ENCODE measurements at places on chromosomes 11 and 22.

DNA sequence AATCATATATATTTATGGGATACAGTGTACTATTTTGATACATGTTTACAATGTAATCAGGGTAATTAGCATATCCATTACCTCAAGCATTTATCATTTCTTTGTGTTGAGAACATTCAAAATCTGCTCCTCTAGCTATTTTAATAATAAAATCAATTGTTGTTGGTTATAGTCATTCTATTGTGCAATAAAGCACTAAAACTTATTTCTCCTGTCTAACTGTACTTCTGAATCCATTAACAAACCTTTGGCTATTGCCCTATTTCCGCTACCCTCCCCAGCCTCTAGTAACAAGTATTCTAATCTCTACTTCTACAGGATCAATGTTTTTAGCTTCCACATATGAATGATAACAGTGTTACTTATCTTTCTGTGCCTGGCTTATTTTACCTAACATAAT, 15.3 kb upstream of the USP2 start:
- no peak for DNase-seq

- no peak for DNase-seq
Observed at GRCh38 chr22:50313600-50313999, 6.2 kb upstream of the PLXNB2 start.

- DNase-seq: no peak
Observed at GRCh38 chr11:64882243-64882642, 3.8 kb upstream of the EHD1 start.

DNA sequence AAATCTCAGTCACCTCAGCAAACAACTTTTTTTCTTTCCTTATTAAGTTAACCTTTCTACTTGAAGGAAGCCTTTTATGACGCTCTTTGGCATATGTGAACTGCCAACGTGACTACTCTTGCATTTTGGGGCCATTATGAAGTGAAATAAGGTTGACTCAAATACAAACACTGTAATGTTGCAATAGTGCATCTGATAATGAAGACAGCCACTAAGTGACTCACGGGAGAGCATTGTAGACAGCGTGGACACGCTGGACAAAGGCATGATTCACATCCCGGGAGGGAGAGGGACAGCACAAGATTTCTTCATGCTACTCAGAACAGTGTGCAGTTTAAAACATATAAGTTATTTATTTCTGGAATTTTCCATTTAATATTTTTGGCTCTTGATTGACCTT, 560.8 kb downstream of the ETS1 start:
- no peak for DNase-seq

DNA sequence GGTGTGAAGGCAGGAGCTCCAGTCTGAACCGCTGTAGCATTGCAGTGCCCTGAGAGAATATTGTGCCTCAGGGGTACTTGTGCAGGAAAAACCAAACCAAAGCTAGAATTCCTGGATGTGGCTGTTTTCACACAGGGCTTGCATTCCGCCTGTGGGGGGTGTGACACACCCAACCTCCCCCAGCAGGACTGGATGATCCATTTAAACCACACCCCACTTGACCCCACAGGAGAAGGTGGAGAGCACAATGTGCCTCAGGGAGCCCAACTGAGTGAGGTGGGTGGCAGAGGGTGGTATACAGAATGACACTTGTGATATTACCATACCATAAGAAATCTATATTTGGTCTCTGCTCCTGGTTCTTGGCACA, 66.9 kb upstream of the SLC22A12 start:
- DNase-seq: no peak

DNA sequence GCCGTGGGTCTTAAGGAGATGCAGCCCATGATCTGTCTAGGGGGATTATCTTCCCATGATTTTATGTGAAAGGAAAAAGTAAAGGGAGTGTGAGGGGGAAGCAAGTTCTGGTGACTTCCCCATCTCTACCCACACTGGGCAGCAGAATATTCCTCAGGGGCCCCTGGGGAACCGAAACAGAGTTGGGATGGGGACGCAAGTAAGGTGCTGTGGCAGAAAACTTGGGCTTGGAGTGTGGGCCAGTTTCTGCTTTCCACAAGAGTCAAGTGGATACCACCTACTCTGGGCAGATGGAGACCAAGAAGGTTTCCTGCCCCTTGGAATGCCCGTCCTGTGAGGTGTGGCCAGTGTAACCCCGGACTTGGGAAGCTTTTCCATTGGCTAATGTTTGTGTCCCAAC, 64.4 kb downstream of the SGSM3 start:
- DNase-seq: no peak

DNA sequence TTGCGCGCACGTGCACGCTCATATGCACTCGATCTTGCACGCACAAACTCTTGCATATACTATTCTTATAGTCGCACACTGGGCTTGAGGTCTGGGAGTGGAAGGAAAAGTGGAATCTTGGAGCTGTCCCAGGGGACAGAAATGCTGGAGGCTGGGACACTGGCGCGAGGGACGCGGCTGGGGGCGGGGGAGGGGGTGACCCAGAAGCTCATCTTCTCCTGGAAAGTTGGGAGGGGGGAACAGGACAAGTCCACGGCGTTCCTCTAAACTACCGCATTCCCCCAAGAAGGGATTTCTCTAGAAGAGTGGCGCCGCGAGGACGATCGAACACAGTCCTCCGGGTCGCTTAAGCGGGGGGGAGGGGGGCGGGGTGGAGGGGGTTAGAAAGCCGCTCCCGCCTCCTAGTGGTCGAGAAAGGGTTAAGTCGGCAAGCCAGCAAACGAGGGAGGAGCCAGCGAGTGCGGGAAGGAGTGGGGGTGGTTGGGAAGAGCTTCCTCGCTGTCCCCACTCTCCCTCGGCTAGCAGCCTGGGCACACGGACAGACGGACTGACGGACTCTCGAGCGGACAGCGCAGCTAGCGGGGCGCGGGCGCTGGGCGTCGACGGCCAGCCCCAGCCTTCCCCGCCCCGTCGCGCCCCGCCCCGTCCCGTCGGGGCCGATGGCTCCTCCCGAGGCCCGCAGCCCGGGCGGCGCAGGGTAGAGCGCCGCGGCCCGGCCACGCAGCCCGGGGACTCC, at the start of gene RTN4RL2:
TSS of gene RTN4RL2 (plus strand) at position 507 of the 736 bp plus-strand sequence. CDS start 338 bp downstream, outside the sequence.
- DNase-seq: peak; percentile 32

GRCh38 chr11:24934733-24935439, 438.0 kb downstream of the LUZP2 start:
- no peak for DNase-seq

DNA sequence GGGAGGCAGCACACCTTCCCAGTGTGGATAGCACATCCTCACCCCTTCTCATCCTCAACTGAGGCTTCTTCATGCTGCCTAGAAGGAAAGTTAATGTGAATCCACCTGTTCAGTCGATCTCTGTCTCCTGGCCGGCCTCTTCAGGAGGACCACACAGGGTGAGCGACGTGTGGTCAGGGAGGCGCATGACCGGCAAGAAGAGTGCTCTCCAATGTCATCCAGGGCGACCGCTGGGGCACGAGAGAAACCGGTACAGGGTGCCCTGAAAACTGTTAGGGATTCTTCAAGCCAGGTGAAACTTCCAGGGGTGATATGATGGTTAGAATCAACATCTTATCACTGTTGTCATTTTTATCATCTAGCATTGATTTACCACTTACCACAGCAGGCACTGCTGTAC, 43.0 kb downstream of the IGSF9B start:
- DNase-seq: no peak

DNA sequence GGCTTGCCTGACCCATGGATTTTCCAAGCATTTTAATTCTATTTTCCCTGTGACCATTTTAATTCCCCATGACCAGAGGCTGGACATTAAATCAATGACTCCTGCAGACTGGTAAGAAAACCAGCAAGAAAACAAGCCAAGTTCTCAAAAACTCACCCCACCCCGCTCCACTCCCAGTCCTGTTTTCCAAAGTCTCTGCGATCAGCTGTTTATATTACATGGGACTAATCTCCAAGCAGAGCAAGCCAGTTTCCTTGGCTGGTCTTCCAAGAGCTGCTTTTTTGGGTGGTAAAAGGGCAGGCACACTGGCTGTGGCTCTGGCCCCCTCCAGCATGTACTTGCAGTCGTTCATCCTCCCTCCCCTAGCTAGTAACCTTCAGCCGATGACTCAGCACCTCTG, 97.9 kb downstream of the RRAS2 start:
- DNase-seq: no peak

GRCh38 chr11:86089659-86090058, 20.8 kb upstream of the PICALM start:
- DNase-seq: no peak

DNA sequence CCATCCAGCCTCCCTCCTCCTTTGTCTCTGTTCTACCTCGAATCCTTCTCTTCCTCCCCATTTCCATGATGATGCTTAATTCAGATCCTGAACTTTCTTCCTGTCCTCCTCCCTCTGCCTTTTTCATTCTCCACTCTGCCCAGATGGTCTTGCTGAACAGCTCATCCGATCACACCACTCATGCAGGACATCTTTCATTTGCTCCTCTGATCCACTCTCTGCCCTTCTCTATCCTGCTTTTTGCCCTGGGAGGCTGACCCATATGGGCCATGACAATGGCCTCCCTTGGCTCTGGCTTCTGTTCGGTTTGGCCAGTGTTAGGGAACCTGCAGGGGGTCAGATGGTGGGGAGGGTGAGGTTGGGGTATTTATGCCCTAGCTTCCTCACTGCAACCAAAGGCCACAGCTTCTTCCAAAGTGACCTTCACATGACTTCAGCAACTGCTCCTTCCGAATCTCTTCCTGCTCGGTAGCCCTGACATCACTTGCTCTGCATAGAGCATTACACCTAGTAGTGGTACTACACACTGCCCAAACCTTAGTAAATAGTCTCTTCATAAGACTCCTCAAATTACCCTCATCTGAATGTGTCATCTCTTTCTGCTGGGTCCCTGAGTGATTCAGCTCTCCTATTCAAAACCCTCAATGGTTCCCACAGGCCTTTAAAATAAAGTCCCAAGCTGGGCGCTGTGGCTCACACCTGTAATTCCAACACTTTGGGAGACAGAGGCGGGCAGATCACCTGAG, 32.7 kb upstream of the MICAL2 start:
- DNase-seq: no peak

- no peak for DNase-seq
Observed at GRCh38 chr11:57161351-57161750, 20.4 kb upstream of the LRRC55 start.

DNA sequence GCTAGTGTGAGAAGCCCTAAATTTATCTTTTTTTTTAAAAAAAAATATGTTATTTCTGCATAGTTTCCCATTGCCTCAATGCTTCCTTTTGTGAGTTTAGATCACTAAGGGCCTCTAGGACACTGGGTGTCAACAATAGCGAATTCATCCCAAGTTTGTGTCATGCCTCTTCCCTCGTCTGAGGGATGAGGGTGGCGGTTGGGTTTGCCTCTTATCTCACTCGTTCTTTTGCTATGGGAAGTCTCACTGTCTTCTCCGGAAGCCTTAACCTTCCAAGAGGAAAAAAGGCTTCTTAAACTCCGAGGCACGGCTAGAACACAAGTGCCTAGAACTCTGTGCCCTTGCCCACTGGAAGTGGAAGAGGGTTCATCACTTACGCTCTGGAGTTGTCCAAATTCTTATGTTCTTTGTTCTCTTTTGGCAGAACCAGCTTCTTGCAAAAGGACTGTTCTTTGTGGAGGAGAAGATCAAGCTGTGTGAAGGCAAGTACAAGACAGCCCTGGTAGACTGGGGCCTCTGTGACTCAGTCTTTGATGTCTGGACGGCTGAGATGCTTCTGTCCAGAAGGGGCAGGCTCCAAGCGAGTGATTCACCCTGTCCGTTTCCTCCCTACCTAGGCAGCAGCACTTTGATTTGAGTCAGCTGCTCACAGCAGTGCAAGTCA, 78.5 kb downstream of the TRAF6 start:
- no peak for DNase-seq

DNA sequence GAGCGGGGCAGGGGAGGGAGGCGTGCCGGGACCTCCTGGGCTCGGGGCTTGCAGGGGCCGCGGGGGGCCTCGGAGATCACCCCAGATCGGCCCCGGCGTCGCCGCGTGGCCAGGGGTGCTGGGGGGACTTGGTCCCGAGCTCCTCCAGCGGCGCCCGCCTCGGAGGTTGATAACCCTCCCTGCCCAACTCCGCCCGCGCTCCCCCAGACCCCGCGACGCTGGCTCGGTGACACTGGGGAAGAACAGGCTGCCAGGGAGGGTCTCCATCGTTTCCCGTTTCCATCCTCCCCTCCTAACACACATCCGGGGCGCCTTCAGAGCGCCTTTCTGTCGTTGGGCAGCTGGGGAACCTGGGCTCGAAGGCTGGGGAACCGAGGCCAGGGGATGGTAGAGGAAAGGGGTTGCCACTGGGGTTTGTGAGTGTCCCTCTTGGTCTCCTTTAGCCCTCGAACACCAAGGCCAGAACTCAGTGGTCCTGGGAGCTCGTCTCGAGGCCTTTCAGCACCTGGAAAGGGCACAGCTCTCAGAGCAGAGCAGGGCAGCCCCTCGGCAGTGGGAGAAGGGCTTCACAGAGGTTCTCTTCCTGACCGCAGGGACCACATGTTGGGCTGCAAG, 431 bp downstream of the SLC37A2 start:
- DNase-seq: no peak

DNA sequence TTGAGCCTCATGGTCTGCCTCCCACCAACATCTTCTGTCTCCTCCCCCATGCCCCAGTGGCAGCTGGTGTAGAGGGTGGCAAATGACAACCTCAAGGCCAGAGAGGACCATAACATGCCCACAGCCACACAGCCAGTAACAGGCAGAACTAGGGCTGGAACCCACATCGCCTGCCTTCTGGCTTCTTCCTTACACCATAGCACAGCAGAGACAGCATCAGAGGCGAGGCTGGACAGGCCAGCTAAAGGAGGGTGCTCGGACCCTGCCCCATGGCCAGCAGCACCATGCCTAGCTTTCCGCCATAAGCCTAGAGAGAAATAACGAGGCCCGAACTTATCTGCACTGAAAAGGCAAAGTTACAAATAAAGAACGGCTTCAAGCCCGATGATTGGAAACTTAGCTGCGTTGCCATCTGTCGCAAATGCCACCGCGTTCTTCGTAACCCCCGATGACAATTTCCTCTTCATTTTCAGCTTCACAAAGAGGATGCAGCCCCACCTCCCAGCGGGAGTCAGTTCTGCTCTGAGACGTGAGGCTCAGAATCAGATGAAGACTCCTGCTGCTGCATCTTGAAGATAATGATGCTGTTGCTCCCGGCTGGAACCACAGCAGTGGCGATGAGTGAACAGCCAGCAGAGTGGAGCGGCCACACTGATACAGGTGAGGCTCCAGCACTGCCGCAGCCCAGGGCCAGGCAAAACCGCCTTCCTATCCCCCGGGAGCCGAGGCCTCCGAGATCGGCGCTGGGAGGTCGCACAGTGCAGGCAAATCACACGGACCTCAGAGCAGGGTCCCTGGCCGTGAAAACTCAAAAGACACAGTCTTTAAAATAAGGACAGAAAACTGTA, 73.8 kb upstream of the RTL6 start:
- DNase-seq: no peak

DNA sequence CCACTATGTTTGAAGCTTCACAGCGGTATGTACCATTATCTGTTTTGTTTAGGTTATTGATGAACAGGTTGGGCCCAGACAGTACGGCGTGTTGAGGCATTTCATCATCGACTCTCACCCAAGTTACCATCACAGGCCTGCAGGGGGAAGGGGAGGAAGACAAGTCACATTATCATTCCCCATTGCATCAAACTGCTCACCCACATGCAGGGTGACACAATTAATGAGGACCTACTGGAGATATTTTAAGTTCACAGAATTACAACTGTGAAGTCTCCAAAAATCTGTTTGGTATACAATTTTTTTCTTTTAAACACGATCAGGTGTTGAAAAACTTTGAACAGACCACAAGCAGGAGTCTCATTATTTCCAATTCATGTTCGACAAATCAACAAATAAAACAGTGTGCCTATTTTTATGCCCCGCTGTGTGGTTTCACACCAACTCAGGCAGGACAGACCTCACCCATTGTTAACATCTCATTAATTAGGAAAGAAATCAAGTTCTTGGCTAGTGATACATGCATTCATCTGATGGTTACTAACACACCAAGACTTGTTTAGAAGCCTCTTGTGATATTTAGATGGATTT, 289.5 kb downstream of the CADM1 start:
- peak; percentile 31 for DNase-seq

All from CD4-positive, alpha-beta T cell treated with Interleukin-17A for 1 hour (primary cell).